Hepatic stellate cell (primary cell): ENCODE measurements at places on chromosomes 16 and 17.

GRCh38 chr16:86697715-86698114, 119.4 kb downstream of the FOXL1 start:
- DNase-seq: no peak

DNA sequence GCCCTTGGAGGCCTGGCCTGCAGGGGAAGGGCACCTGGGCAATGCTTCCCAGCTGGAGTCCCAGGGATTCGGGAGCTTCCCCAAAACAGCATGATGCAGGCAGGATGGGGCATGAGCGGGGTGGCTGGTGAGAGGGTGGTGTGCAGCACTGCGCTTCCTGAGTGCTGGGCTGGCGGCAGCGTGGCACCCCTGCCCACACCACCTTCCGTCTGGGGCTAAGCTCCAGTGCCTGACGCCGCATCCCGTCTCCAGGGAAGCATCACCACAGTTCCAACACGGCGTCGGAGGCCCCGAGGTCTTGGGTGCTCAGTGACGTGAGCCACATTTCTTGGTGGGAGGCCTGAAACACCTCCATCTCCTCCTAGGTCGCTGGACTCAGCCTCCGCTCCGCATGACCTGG, 13.8 kb upstream of the MTSS2 start:
- no peak for DNase-seq

- DNase-seq: no peak
Measured at GRCh38 chr17:20073055-20073979, 64.2 kb downstream of the SPECC1 start.

- no peak for DNase-seq
Measured at GRCh38 chr17:10270258-10270657, 71.9 kb upstream of the GAS7 start.

GRCh38 chr17:81406117-81406953, 11.1 kb downstream of the BAHCC1 start:
- no peak for DNase-seq

DNA sequence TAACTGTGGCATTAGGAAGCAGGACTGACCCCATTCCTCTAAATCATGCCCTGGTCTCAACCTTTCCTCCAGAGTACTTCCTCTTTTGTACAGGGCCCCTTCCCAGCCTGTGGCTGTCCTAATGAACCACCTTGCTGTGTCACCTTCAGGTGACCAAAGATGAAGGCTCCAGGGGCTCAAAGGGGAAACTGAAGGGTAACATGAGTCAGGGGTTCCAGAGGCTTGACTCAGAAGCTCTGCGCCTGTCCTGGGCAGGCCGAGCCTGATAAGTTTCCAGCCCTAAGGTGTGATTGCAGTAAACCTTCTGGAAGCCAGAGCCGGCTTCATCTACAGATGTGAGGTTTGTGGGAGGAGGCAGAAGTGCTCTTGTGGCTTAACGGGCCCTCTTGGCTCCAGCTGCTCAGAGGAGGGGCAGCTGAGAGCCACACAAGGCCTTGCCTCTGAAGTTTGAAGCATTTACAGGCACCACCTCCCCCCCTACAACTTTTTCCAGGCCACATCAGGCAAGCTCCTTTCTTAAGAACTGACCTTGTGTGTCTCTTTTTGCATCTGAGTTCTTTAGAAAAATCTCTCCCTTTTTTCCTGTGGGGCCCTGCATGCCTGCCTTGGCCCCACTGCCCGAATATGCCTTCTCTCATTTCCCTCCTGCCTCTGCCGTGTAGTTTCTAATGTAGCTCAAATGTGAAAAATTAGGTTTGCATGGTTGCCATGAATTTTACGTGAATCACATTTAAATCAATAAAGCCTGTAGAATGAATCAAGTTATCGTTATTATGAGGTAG, 149.9 kb downstream of the CLEC16A start:
- no peak for DNase-seq

- no peak for DNase-seq
Measured at GRCh38 chr17:37284191-37284590, 91.6 kb upstream of the C17orf78 start.

- peak; percentile 27 for DNase-seq
Measured at GRCh38 chr16:53809088-53809932, 105.4 kb downstream of the FTO start.

DNA sequence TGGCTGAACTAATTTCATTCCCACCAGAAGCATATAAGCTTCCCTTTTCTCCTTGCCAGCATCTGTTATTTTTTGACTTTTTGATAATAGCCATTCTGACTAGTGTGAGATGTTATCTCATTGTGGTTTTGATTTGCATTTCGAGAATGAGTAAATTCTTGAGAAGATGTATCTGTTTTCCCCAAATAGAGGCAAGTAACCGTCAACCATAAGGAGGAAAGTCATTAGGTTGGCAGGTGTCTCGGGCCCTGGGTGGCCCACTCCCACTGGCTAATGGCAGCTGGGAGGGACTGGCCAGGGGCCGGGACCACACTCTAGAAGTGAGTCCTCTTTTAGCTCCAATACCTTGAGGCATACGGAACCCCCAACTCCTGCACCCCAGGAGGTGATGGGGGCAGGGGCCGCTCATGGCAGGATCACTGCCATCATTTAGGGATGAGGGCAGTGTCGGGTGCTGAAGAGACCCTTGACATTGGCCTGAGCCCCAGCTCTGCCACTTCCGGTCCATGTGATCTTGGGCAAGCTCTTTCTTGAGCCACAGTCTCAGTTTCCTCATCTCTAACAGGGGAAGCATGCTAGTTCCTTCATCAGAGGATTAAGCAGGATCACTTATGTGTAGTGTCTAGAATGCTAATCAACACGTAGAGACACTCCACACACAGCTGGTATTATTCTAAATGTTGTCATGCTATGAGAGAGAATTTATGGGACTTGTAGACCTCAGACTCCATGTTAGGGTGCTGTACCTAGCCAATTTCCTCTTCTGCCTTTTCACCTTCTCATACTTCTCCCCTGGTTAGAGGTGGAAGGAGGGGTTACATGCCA, 44.3 kb downstream of the RGS9 start:
- DNase-seq: no peak

DNA sequence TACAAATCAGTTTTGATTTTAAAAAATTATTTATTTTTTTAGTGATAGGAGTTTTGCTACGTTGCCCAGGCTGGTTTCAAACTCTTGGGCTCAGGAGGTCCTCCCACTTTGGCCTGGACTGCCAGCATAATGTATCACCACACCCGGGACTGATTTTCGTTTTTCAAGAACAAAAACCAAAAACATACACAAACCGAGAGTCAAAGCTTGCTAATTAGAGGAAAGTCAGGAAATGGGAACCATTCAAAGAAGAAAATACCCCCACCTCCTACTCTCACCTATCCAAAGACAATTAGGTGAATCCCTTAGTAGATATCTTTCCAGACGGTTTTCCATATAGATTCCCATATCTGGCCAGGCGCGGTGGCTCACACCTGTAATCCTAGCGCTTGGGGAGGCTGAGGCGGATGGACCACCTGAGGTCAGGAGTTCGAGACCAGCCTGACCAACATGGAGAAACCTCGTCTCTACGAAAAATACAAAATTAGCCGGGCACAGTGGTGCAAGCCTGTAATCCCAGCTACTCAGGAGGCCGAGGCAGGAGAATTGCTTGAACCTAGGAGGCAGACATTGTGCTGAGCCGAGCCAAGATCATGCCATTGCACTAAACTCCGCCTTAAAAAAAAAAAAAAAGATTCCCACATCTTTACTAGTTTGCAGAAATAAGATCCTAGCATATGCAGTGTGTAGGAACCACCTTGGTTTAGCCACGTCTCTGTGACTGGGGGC, 883 bp upstream of the SPN start:
- no peak for DNase-seq

GRCh38 chr16:48503779-48504178, 106.2 kb downstream of the N4BP1 start:
- peak; percentile 62 for DNase-seq

DNA sequence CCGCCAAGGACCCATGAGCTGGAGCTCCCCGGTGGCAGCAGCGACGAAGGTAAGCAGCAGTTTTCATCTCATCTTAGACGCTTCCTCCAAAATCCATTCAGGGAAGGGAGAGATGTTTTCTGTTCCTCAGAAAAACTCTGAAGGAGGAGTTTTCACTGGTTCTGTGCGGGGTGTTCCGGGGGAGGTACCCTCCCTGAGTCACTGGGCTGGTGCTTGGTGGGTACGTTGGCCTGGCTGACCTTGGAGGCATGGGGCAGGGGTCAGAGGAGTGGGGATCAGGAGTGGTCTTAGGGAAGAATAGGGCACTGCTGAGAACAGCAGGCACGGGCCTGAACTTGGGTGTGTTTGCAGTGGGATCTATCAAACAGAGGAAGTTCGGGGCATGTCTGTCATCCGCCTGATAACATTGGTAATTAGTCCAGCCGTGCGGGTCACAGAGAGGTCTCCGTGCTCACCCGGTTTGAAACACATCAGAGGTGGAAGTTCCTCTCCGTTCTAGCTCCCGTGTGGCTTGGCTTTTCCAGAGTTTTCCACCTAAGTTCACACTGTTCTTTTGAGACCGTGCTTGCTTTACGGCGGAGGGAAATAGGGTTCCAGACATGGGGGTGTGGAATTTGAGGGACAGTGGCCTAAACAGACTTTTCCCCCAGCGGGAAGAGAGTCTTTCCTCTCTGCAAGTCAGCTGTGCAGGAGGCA, 59.6 kb upstream of the CIBAR2 start:
- no peak for DNase-seq

- DNase-seq: no peak
Measured at GRCh38 chr17:1553354-1554266, 9.0 kb downstream of the PITPNA start.

GRCh38 chr17:42720996-42721583, 23.8 kb downstream of the EZH1 start:
- peak; percentile 58 for DNase-seq

DNA sequence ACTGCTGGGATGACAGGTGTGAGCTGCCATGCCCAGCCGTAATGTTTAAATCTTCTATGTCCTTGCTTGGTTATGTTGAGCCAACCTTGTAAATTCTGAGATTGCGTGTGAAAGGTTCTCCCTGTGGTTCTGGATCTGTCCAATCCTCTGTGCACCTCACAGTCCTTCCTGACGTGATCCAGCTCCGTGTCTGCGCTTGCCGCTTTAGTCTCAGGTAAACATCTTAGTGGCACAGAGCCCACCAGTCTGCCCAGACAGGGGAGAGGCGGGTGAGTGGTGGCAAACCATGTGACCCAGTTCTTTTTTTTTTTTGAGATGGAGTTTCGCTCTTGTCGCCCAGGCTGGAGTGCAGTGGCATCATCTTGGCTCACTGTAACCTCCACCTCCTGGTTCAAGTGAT, 13.9 kb downstream of the SLC25A10 start:
- DNase-seq: no peak
